ENCODE measurements at places on chromosomes 2 and 18.

DNA sequence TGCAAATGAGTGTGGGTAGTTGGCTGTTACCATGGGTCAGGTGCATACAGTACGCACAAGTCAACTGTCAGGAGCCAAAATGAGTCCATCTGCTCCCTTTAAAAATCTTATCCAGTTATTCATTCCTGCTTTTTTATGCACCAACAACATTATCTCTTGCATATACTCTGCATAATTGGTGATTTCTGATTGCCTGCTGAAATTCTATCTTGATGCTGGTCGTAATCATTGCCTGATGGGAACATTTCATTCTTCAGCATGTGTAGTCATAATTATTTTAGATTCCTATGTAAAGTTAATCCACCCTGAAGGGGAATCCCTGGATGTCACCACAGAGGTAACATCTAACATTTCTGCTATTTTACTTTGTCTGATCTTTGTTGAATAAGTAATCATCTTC lies 102.2 kb upstream of the RND3 start:
- DNase-seq = no peak

DNA sequence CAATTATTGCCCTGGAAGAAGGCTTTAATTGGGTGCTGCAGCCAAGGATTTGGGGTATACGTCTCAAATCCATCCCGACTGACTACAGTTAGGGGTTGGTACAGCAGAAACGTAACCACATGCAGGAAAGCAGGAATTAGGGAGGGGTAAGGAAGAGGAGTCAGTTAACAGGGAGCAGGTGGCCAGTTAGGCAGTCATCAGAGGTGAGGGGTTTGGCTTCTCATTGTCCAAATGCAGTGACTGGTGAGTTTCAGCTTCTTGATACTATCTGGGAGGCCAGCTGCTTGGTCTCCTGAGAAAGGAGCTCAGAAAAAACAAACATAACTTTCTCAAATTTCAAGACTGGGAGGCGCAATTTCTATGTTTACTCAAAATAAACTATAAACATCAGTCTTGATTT lies 38.8 kb upstream of the UBE2F start:
- DNase-seq = no peak

GRCh38 chr2:11342551-11343367 lies 1.7 kb downstream of the ROCK2 start:
- no peak for DNase-seq

GRCh38 chr2:96594691-96595152 lies 43.4 kb downstream of the KANSL3 start:
- DNase-seq = no peak

- DNase-seq = no peak
Observed at GRCh38 chr18:43800584-43800983, 523.3 kb upstream of the SYT4 start.

DNA sequence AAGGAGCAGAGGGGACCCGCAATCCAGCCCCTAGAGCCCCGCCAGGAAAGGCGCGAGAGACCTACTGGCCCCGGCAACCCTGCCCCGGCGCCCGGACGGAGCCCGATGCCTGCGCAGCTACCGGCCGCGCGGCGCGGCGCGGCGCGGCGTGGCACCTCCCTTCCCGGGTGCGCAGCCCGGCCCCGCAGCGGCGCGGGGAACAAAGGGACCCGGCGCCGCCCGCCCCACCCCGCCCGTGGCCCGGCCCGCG lies 307 bp downstream of the CDH2 start:
- DNase-seq = no peak

- DNase-seq = no peak
Observed at GRCh38 chr2:1739961-1740715, 4.2 kb downstream of the PXDN start.

GRCh38 chr2:197399887-197400540 lies 34.8 kb downstream of the SF3B1 start:
- DNase-seq = no peak

- no peak for DNase-seq
Observed at GRCh38 chr2:108029496-108029895, 43.2 kb downstream of the SLC5A7 start.

- no peak for DNase-seq
Observed at GRCh38 chr2:162084536-162084935, 10.5 kb upstream of the DPP4 start.

GRCh38 chr18:79401494-79402208 lies 5.9 kb downstream of the NFATC1 start:
- no peak for DNase-seq

DNA sequence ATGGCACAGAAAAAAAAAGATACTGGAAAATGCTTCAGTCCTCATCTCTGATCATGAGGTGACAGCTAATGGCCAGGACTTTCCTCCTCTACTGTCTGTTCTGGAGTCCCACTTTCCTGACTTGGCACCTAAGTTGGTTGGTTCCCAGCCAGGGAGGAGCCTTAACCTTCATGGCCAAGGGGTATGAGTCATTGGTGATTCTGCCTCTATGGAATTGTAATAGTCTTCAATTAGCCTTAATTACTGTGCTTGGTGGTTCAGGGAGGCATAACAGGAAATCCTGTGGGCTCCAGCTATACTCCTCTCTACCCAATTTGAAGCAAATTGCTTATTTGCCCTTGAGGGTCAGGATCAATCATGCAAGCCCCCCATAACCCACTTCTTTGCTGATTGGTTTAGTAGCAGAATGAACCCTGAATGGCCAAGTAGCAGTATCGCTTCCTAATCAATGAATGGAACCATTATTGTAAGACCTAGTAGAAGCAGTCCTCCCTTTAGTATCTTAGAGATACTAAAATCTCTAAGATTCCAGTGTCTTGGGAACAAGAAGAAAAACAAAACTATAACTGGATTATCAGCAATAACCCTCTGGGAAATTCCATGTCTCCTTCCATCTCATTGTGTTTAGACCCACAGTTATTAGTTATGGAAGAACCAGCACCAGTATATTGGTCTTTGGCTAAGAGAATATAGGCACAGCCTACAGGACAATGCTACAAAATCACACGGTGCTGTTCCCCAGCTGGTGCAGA lies 109.0 kb downstream of the COL6A3 start:
- DNase-seq = no peak

GRCh38 chr2:14530506-14530905 lies 102.0 kb upstream of the LRATD1 start:
- DNase-seq = no peak

- peak; percentile 29 for DNase-seq
Observed at GRCh38 chr2:204072443-204073324, 136.1 kb downstream of the ICOS start.

DNA sequence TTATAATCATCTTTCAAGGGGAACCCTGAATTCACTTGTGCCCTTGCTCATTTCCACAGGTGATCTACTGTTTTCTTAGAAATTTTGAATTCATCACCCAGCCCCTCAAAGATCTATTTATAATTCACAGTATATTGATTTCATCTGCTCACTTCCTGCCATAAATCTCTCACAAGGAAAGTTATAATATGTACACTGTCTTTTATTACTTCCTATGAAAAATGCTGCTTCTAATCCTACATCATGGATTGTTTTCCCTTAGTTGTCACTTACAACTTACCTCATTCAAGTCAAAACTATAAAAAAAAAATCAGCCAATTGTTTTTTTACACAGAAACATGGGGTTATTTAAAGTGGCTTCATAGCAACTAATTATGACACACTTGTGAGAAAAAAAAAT lies 1443.0 kb downstream of the LRP1B start:
- no peak for DNase-seq

DNA sequence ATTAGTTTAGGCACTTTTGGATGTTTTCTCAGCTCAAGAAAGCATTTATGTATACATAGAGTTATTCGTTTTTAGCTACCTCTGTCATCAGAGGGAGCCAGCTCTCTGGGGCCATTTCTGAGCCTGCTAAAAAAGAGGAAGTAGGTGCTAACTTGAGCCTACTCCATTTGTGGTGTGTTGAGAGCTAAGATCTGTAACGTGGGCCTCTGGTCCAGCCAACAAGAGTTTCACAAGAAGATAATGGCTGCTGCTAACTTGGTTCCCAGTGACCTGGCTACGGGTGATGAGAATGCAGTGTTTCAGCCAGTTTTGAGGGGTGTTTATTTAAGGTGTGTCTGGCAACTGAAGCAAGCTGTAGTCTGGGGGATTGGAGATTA lies 182.5 kb downstream of the PRKCE start:
- peak; percentile 74 for DNase-seq

DNA sequence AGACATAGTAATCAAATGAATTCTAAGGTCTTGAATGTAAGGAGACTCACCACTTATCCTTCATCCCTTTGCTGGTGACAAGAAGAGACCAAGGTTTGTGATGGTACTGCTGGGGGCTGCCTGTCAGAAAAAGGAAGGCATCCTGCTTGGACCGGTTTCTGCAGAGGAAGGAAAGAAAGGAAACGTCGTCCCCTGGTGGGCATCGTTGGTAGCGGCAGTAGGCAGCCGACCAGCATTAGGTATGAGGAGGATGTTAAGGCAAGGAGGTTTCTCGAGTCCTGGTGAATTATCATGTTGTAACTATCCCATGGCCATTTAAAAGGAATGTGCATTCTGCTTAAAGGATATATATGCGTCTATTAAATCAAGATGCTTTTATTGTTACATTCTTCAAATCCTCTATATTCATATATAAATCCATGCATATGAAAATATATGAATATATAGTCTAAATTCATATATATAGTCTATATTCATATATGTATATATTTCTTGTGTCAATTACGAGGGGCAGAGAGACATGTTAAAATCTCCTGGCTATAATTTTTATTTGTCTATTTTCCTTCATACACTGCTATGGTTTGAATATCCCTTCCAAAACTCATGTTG lies 94.4 kb upstream of the TGFA start:
- peak; percentile 58 for DNase-seq

DNA sequence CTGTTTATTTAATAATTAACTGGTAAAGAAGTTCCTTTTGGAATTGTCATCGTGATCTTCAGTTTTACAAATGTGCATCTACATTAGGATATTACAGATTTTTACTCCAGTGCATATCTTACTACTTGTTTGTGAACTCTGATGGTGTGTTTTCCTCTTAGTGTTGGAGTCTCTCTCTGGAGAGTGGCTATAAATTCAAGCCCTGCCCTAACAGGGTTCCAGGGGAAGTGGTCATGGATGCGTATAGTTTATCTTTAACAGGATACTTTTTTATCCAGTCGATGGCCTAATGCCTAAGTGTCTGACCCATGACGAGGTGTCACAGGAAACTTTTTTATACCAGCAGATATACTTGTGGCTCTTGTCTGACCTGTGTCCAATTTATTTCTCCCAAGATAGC lies 75.4 kb downstream of the CHN1 start:
- no peak for DNase-seq

DNA sequence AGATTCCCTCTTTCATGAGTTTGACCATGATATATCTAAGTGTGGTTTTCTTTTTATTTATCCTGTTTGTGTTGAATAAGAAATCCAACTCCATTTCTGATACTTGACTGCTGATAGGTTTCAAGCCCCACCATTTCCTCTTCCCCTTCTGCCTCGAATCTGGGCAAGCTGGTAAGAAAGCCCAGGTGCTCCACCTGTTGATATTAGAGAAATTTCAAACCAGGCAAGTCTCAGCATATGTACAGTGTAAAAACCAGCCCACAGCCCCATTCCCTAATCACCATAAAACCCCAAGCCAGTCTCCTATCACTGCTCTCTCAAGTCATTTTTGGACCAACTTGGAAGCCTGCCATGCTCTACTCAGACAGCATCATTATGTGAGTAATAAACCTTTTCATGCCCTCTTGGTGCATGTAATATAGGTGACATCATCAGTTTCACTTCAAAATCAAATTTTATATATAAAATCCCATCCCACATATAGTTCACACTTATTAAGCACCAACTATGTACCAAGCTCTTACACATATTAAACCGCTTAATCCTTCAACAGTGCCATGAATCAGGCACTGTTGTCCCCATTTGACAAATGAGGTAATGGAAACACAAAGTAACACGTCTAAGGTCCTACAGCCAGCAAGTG lies 46.6 kb downstream of the SMAD2 start:
- no peak for DNase-seq

- DNase-seq = no peak
Observed at GRCh38 chr2:64186699-64187605, 42.7 kb upstream of the PELI1 start.

DNA sequence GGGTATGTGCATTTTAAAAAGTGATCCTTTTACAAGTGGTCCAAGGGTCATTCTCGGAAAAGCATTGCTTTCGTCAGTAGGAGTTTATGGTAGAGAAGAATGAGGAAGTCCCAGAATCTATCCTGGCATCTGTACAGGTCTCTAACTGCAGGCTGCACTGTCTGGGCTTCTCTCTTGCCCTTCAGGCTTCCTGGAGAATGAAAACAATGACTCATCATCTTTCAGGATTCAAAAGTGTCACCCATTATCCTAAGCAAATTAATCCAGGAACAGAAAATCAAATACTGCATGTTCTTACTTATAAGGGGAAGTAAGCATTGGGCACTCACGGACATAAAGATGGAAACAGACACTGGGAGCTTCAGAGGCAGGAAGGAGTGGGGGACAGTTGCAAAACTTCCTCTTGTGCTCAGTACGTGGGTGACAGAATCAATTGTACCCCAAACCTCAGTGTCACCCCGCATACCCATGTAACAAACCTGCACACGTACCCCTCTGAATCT lies 60.2 kb upstream of the TXNDC2 start:
- no peak for DNase-seq

DNA sequence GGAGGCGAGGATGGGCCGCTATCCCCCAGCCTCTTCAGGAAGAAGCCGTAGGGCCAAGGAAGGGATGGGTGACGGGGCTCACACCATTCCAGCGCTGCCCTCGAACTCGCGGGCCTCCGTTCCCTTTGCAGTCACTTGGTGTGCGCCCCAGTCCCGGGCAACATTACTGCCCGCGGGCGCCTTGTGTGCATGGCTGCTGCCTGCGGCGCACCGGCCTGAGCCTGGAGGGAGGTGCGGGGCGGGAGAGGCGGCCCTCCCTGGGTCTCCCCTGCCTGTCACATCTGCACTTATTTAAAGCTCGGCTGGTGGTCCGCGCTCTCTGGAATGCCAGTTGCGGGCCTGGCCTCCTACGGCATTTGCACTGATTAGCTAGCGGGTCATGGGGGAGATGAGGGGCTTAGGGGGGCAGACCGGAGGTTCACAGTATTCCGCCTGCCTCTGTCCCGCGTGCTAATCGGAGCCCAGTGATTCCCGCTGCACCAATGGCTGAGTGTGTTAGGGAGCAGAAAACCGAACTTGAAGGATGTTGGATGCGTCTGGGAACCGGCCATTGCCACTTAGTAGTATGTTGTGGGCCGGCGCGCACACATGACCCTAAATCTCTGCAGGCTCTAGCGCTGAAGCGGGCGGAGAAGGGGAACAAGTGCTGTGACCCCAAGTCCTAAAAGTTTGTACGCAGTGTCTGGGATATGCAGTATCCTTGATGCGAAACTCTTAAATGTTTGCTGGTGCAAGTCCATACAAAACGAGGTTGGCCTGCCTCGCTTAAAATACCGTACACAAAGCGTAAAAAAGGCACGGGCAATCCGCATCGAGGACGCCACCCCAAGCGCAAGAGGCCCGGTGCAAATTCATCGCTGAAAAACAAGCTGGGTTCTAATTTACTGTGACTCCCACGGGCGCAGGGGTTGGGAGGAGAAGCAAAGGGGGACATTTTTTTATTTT lies 161.2 kb upstream of the SIX2 start:
- peak; percentile 21 for DNase-seq

- DNase-seq = peak; percentile 52
Observed at GRCh38 chr18:3513481-3513880, 63.5 kb downstream of the TGIF1 start.
